ENCODE measurements at places on chromosomes 6 and 20.

- DNase-seq, result no peak
Observed at GRCh38 chr6:24838081-24838480, 39.4 kb upstream of the ARMH2 start.

GRCh38 chr6:150635906-150636514 lies 36.3 kb downstream of the PLEKHG1 start:
- no peak for DNase-seq

DNA sequence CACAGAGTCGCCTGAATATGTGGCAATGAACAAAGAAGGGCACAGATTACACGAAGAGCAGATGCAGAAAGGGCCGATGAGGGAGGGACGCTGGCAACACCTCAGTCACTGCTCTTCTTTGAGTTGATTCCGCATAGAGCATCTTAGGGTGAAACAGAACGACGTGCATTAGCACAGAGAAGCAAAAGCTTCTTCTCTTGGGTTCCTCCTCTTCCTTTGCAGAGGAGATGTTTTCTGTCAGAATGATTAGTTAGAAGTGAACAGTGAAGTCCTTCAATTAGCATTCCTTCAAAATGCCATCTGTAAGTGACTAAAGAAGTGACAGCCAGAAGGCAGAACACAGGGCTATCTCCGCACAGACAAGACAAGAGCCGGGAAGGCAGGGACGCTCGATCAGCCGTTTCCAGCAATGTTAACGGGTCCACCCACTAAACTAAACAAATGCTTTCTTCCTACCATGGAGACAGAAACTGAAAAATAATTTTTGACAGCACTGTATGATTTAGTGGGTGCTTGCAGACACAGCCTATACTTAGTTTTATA lies 219.8 kb upstream of the AGPAT4 start:
- DNase-seq, result no peak

- no peak for DNase-seq
Observed at GRCh38 chr6:136968837-136969236, 46.7 kb downstream of the SLC35D3 start.

- no peak for DNase-seq
Observed at GRCh38 chr6:123990376-123990775, 186.7 kb downstream of the NKAIN2 start.

DNA sequence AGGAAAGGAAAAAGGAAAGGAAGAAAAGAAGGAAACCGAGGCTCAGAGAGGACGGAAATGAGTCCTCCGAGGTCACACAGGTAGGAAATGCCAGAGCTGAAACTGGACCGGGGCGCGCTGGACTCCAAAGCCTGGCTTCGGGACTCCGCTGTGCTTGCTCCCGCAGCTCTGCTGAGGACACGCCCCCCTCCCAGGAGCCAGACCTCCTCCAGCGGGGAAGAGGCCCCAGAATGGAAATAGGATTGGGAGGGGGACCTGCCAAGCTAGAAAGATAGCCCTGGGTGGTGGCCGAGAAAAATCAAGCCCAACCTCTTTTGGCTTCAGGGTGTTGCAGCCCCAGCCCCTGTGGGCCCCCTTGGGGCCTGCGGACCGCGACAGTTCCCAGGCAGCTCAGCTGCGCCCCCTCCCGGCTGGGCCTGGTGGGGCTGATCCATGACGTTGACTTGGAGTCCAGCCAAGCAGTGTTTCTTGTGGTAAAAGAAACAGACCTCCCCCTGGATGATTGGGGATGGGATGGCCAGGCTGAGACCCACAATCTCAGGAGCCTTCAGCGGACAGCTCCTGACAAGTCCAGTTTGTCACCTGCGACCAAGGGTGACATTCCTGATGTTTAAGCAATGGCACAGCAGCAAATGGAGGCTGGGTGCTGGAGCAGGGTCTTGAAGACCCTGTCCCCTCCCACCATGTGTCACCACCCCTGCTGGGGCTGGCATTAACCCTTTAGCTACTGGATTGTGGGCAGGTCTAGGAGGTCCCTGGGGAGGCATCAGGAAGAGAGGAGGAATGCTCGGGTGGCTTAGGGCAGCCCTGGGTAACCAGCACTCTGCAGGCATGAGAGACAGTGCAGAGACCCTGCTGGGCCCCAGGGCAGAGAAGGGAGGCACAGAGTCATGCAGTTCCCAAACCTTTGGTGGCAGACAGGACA lies 55.4 kb downstream of the RIPOR3 start:
- DNase-seq, result peak; percentile 69

DNA sequence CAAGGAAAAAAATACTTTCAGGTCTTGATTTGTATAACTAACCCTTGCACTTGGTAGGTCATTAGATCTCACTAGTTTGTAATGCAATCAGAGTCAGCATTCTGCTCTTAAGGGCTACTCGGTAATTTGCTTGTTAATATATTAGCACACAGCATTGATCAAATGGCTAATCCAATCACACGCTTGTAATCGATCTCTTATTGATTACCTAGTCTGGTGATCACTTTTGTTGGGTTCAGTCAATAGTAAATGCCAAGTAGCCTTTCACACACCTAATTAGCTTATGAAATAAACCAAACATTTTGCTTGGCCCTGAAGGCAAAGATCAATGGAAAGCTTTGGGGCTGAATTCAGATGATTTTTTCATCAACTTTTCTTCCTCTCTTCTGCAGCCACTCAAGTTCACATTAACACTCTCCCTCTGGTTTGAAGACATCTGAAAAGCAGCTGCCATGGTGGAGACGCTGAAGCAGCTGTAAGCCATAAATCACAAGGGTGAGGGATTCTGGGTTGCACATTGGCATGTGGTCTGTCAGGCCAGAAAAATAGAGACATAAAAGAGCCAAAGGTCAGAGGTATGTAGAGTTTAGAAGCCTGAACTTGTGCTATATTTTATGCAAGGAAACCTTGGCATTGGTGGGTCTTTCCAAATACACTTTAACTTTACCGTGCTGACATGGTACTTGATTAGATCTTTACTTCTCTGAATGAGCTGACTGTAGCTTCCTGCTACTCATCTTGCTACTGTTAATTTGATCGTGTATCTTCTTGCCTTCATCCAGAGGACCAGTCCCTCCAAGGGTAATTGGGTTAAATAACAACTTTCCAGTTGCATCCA lies 234.4 kb downstream of the SIM1 start:
- DNase-seq, result no peak

- no peak for DNase-seq
Observed at GRCh38 chr6:126967296-126968005, 151.0 kb upstream of the RSPO3 start.

GRCh38 chr6:5174756-5175549 lies 85.8 kb downstream of the LYRM4 start:
- DNase-seq, result no peak

DNA sequence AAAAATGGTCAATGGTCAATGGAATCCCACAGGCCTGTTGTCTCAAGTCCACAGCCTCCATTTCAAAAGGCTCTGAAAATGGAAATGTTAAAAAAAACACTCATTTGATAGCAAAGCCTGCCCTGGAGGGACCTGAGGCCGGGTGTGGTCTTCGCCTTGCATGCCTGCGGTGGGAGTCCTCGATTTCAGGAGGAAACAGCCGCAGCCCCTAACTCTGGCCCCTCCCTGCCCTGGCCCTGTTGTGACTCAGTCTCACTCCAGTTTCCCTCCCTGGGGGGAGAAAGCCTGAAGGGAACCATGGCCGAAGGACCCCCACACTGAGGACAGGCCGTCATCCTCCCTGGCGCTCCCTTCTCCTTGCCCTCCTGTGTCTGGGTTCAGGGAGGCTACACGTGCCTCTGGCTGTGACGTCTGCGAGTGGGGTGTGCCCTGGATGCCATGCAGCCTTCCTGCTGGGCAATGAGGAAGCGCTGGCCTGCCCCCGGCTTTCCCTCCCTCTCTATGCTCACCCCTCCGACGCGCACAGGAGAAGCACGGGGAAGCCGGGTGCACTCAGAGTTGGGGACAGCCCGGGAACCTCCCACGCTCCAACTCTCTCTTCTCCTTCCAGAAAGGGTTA lies 9.2 kb downstream of the BHLHE23 start:
- DNase-seq, result no peak

- no peak for DNase-seq
Observed at GRCh38 chr20:61387954-61388348, 135.9 kb downstream of the CDH4 start.

DNA sequence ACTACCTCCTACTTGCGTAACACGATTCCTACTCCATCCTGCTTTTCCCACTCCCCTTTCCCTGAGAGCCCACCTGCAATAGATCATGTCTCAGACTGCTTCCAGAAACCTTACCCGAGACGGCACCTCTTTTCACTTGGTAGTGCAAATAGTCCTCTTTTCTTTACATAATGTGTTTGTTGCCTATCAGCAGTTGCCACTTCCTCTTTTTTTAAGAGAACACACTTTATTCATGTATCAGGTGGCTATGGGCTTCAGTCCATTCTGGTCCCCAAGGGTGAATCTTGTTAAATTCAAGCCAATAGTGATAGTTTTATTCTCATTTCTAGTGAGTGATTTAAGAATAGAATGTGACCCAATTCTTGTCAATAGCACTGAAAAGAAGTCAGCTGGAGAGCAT lies 57.7 kb upstream of the FERMT1 start:
- no peak for DNase-seq

- DNase-seq, result no peak
Observed at GRCh38 chr6:159090530-159091480, 46.0 kb upstream of the TAGAP start.

GRCh38 chr6:139147628-139148027 lies 12.7 kb downstream of the HECA start:
- DNase-seq, result no peak

DNA sequence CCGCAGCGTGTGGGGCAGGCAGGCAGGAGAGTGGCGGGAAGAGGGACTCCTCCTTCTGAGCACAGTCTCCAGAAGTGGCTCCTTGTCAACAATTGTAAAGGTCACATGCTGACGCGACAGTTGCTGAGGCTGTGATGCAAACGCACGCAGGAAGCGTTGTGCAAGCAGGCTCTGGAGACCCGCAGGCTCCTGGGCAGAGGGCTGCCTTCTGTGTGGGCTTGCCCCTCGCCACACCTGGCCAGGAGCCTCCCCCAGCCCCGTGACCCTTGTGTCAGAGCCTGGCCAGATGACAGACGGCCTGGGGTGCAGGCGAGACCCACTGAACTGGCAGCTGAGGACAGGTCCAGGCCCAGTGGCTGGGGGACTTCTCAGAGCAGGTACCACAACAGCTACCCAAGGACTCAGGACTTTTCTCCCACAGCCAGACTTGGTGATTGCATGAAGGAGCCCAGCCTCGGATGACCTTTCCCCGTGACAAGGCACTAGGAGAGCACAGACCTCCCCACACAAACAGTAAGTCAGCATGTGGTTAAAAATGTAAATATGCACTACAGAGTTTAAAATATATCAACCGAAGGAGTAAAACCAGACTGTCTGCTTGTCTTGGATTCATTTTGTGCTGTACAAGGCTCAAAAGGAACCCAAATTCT lies 222.1 kb upstream of the RREB1 start:
- DNase-seq, result no peak

DNA sequence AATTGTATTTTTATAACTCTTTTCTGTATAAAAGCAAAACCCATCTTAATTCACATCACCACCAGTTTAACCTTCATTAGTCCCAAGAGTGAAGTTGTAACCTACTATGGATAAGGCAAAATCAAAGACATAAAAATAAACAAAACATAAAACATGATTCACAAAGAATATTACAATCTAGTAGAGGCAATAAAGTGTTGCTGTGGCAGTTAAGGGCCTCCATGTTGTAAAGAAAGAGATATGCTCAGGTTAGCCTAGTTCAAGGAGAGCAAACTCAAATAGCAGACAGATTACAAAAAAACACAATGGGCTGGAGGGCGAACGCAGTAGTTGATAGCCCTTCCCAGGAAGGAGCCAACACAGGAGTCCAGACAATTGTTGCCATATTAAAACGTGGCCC lies 13.4 kb downstream of the LGSN start:
- no peak for DNase-seq

DNA sequence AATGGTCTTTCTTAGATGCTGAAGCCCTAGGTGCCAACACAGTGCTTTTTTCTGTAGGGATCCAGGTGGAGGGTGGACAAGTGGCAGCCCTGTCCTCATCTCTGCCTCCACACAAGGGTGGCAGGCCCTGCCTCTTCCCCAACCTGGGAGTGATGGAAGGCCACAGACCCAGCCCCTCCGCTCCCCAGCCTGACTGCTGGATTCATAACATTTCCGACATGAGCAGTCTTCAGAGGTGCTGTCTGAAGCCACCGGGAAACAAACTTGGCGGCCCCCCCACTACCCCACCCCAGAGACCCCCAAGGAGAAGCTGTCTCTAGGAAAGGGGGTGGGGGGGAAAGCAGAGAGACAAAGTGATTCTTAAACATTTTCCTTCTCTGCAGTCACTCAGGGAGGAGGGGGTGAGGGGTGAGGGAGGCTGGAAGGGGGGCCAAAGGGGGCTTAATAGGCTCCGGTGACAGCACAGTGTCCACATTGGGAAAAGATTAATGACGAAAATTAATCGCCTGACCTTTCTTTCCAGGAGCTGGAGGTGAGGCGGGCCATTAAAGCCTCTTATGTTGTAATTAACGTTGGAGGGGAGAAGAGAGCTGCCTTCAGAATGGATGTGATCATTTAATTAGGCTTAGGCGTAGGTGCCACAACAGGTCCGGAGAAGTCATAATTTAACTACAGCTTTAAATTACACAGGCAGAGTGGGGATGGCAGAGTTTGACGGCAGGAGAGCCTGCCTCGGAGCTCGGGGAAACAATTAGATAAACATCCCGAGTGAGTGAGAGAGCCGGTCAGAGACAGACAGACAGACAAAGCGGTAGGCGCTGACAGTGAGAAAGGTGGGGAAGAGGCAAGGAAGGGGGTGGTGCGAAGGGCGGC lies 76.8 kb upstream of the FOXP4 start:
- no peak for DNase-seq

DNA sequence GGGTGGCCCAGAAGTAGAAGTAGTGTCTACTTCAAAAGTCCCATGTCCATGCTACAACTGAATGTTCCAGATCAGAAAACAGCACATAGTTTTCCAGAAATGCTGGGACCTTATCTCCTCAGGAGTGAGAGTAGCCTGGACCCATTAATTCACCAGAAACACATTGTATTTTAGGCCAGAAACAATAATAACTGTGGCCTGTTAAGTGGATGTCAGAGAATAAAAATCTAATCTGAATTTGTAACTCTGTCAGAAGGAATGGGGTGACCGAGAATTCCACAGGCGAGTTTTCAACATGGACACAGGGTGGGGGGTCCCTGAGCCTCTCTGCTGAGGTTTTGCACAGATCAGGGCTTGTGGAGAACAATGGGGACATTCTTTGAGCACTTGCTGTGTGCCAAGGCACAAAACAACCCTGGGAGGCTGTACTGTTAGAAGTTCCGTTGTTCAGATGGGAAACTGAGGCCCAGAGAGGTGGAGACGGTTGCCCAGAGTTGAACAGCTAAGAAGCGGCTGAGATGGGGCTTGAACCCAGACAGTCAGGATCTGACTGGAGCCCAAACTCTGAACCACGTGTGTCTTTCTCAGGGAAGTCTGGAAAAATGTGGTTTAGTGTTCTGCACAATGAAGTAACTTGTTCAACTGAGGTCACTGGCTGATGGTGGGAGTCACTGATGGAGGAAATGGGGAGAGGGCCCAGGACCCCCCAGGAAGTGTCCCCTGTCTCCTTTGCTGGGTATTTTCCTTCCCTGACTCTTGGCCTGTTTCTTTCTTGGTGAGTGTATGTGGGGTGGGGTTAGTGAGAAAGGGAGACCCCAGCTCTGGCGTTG lies 44.2 kb downstream of the SNAI1 start:
- no peak for DNase-seq
